ENCODE measurements at places on chromosomes 2 and 18.

DNA sequence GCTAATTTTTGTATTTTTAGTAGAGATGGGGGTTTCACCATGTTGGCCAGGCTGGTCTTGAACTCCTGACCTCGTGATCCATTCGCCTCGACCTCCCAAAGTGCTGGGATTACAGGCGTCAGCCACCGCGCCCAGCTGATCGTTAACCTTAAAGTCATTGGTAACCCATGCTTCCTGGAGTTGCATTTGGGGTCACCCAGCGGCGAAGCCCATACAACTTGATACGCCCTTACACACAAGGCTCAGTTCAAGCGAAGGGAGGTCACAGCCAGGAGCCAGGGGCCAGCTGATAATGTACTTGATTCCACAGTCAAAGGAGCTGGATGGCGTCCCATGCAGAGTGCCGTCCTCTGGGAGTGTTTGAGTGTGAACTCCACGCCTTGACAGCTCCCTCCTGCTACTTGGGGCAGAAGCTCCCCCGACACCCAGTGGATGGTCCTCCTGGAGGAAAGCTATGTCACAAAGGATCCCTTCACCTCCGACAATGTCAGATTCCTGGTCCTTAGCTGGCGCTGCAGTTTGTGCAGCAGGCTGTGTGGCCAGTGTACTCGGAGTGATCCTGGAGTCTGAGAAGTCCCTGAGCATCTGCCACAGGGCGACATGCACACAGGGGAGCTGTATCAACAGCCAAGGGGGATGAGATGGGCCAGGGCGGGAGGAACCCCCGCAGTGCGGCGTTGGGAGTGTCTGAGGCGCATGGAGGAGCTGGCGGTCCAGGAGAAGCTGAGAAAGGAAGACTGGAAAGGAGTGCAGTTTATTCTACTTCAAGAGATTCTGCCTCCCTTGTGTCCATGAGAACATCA, 7.9 kb downstream of the CLHC1 start:
- DNase-seq: no peak

DNA sequence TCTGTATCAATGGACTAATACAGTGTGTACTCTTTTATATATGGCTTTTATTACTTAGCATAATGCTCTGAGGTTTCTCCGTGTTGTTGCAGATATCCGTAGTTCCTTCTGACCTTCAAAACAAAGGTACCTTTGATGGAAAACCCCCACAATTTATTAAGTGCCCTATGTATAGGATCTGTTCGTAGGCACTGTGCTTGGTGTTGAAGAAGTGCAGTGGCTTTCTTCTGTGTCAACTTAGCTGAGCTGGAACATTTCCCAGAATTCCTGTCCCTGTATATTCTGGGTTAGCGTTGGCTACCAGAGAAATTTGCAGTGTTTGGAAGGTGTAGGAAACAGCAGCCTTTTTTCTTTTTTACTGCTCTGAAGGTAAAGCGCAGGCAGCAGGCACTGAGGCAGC, 56.3 kb upstream of the MSH2 start:
- DNase-seq: no peak

- no peak for DNase-seq
These were observed 1.5 kb downstream of the HOXD1 start for GRCh38 chr2:176189681-176190641.

DNA sequence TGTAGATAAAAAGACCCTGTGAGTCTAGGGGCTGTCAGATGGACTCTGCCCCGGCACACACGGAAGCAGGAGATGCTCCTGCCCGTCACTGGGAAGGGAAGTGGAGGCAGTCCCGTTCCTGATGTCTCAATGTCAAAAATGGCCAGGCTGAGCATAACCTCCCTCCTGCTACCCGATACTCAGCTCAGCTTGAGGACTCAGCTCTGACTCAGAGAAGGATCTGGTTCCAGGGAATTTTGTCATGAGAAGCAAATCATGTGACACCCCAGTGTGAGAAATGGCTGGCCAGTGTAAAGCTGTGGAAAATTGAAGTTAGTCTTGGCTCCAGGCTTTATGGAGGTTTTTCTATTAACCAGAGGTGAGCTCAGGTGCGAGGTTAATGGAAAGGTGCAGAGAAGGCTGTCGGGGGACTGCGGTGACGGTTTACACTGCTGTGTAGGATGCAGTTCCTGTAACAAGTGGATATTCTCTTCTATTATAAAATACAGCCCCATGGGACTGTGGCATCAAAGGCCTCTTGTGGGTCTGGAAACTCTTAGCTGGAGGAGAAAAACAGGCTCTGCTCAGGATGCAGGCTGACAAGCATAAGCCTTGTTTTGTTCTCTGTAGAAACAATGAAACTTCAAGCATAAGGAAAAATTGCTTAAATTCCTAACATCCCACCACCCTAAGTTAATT, 24.7 kb upstream of the AGAP1 start:
- DNase-seq: no peak

DNA sequence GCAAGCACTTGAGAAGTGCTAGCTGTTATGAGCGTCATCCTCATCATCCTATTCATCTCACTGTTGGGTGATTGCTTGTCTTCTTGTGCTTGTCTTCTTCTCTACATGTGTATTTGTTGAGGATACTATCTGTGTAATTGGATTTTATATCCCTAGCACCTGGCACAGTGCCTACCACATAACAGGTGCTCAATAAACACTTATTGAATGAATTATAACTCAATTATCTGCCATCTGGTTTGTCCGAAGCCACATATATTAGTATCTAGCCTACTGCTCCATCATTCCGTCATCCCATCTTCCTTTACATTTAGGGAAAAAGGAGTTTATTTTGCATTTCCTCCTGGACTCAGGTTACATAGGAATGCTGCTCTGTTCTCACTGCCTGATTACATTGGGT, 330.4 kb upstream of the ETAA1 start:
- peak; percentile 35 for DNase-seq

- no peak for DNase-seq
These were observed 11.7 kb downstream of the LIMS2 start for GRCh38 chr2:127663566-127664064.

DNA sequence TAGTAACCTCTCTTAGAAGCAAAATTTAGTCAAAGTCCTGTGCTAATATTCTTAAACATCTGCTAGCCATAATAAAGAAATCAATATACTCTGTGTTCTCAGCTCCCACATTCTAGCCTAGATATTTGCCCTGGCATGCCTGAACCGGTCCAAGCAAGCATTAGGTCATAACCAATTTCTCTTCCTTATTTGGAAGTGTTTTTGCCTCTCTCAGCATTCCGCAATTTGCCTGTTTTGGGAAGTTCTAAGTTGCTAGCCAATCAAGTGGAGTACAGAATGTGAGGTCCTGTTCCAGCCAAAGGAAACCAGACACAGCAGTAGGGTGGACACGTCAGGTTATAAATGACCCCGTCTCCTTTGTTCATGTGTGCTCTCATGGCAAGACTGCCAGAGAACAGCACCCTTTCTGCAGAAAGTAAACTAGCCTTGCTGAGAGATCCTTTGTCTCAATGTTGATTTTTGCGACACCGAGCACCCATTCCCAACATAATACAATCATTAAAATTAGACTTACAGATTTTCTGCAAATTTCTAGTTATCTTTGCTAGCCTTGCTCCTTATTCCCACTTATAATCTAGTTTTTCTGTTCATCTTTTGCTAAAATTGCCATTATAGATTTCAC, 13.0 kb upstream of the SULT1C4 start:
- DNase-seq: no peak

- DNase-seq: no peak
These were observed 36.6 kb downstream of the GORASP2 start for GRCh38 chr2:170965446-170966225.

DNA sequence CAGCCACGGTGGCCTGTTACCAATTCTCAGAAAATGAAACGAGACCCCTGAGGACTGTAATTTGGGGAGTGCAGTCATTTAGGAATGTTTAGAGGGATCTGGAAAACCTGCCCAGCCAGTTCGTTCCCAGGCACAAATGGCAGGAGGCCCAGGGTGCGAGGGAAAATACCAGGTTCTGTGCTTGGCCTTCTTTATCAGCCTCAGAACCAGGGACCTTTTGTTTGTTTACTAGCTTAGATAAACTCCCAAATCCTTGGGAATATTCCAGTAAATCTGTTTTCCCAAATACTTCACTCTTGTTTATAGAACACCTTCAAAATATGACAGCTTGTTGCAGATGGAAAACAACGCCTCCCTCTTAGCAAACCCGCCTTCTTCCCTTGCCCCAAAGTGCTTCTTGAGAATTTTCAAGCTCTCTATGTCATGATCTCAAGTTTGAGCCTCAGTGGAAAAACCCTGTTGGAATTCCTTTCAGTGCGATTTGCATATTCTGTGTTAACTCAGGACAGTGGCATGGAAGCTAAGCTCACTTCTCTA, 400.3 kb upstream of the SMIM21 start:
- DNase-seq: no peak

DNA sequence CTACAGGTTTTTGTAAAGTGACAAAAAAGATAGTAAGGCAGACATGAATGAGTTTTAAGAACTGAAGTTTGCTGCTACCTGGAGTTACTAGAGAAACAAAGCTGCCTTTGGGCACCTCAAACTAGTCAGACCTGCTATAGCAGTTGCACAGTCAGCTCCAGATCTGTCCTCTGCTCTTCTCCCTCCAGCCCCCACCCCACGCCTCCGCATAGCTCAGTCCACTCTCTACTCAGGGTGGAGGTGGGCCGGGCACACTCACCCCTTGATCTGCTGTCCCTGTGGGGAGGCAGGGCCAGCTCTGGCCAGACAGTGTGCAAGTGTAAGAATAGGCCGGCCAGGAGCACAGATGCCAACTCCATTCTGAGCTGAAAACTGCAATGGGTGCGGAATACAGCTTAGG, 4.1 kb downstream of the SERTAD2 start:
- no peak for DNase-seq

DNA sequence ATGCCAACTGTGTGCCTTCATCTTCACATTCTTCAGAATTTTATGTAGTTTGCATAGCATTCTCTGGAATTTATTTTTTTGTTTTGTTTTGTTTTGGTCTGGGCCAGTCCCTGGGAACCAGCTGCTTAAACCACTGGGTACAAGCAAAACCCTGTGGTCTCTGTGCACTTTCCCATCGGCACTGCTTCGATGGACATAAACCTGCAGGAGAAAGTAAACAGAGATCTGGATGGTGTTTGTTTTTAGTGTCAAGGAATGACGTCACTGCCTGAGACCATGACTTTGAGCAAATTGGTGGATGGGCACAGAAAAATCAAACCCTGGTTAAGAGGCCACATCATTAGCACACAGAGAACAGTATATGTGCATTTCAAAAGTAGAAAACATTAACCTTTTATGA, 64.7 kb upstream of the RASGRP3 start:
- DNase-seq: no peak

GRCh38 chr2:172296267-172297046, 130.9 kb upstream of the ITGA6 start:
- DNase-seq: no peak

- no peak for DNase-seq
These were observed 163.1 kb downstream of the CDH20 start for GRCh38 chr18:61496374-61496773.

- no peak for DNase-seq
These were observed 101.3 kb downstream of the PID1 start for GRCh38 chr2:229169751-229170150.

DNA sequence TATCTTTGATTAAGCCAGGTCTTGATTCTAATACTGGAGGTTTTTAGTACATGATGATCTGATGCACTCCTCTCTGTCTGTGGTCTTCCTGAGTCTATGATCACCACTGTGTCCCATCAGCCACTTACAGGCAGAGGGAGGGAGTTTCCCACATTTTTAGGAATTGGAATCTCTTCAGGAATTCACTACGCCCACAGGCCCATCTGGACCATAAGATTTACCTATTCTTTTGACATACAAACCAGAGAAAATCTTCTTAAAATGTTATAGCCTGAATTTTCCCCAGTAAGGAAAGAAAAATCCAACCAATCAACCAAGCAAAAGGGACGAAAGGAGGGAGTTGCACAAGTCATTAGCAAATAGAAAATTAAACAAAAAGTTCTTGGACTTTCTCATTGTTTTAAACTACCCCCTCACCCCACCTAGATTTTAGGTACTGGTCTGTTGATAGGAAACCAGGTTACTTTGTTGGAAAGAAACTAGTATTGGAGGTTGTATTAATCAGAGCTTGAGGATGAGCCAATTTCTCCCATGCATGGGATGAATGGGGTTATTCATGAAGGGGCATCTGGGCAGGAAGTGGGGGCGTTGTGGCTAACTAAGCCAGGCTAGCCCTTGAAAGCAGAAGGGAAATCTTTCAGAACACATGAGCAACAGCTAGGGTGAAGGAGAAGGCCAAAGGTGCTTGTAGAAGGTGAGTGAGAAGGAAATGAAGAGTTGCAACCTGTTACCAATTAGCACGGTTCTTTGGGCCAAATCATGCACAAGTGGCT, 328.2 kb upstream of the MEX3C start:
- DNase-seq: no peak

DNA sequence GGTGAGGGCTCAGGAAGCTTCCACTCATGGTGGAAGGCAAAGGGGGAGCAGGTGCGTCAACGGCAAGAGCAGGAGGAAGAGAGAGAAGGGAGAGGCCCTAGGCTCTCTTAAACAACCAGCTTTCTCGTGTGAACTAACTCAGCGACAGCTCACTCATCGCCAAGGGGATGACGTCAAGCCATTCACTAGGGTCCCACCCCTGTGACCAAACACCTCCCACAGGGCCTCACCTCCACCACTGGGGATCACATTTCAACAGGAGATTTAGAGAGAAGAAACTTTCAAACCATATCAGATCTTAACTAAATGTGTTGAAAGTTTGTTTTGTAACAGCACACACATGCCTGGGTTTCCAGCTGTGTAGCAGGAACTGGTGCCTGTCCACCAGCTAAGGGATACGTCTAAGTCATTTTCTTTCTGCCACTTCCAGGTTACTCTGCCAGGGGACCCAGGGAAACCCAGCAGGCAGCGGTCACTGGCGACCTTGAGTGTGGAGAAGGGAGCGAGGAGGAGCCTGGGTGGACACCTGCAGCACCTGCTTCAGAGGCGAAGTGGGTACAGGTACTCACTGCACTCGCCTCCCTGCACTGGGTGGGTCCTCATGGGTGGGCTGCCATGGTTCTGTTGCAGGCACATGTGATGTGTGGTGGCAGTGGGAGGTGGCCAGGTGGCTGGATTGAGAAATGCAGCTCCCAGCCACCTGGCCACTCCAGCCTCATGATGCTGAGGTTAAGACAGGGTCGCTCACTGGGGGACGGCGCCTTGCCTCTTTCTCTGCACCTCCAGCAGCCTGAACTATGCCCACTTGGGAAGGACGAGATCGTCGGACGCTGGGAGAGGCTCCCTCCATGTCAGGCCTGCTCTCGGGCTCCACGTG, 8.4 kb upstream of the GPC1 start:
- no peak for DNase-seq

- DNase-seq: peak; percentile 78
These were observed 11.0 kb upstream of the OSR1 start for GRCh38 chr2:19369341-19369955.

Measured in NCI-H1694 treated with DMSO at 0.1 percent for 48 hours (cell line).